Bone marrow (tissue), 2 donors: ENCODE measurements at places on chromosomes 11 and 22.

- no peak for DNase-seq
Observed at GRCh38 chr11:123178186-123178585, 16.9 kb downstream of the CLMP start.

DNA sequence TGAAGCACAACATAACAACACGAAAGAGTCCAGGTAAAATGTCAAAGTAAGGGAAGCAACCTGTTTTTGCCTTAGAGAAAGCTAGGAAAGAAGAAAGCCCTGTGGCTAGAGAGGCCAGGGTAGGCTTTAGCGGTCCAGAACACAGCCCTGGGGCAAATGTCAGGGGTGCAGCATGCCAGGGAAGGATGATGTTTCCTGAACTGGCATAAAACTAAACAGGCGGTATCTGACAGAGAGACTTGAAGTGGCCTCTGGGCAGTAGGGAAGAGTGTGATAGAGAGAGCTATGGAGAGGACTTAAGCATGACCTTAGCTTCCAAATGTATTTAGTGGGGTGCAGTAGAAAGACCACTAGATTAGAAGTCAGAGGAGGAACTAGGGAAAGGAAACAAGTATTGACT is 103.5 kb downstream of the KCNC1 start:
- no peak for DNase-seq

DNA sequence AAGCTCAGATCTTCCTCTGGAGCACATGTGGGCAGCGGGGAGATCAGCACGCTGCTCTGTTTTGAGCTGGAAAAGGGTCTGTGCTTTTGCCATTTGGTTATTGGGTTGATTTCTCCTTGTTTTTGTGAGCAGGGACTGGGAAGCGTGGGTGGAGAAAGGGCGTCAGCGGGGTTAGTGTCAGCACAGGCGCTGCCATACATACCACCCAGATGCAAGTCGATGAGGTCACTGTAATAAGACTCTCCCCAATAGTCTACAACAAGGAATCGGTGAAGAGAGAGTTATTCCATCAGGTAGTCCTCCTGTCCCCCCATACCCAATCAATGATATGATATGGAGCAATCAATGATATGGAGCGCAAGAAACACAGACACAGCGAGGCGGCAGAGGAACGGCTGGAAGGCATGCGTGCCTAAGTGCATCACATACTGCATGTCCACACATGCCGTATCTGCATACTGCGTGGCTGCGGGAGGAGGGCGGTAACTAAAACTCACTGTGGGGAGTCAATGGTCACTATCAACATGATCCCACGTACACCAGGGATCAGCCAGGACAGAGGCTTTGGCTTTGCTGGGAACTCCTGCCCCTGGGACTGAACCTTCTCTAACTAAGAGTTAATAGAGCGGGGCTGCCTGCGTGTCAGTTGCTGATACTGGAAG is 29.5 kb upstream of the BID start:
- DNase-seq: no peak

- DNase-seq: no peak
Observed at GRCh38 chr11:44849922-44850321, 100.8 kb downstream of the TP53I11 start.
